ENCODE measurements at places on chromosomes 4 and X.

GRCh38 chr4:140052050-140052449, 101.9 kb downstream of the MAML3 start:
- DNase-seq, result no peak

DNA sequence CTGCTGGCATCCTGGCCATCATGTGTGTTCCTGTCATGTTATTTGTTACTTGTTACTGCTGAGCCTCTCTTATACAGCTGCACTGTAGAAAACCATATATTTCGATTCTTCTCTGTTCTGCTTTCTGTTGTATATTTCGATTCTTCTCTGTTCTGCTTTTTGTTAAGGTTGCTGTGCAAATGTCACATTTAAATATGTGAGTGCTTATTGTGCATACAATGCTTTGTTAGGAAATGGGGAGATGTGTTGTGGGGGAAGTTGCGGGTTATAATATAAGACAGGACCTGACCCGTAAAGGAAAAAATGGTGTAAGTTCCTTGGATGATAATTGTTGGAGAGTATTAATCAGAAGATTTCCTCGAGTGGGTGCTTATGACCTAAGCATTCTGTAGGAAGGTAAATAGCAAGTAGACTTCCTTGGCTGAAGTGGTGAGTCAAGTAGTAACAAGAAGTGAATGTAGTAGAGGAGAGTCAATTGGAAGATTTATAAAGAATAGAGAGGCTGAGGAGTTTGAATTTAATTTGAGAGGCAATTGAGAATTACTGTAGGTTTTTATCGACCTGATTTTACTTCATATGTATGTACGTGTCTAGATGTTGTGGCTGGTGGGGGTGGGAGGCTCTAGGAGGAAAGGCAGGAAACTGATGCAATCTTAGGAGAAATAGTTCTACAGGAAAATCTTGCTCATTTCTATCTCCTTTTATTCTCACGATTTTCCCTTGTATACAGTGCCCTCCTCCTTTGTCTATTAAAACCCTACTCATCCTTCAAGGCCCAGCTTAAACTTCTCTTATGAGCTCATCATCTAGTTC, 8.5 kb downstream of the OGT start:
- no peak for DNase-seq

DNA sequence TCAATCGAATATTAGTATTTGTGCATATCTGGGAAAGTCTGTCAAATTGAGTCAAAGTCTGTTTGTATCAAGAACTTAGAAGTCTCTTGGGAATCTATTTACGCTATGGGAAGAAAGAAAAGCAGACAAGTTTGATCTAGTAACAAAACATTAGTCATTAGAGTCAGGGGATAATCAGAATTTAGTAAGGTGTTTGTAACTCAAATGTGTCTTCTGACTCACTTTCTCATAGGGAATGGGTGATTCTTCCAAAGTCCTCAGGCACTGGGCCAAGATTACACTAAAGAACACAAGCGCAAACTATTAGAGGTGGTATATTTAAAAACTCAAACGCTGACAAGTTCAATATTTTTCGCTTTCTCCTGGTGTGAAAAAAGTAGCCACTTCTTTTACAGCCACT, 926.5 kb downstream of the PDHA2 start:
- no peak for DNase-seq

DNA sequence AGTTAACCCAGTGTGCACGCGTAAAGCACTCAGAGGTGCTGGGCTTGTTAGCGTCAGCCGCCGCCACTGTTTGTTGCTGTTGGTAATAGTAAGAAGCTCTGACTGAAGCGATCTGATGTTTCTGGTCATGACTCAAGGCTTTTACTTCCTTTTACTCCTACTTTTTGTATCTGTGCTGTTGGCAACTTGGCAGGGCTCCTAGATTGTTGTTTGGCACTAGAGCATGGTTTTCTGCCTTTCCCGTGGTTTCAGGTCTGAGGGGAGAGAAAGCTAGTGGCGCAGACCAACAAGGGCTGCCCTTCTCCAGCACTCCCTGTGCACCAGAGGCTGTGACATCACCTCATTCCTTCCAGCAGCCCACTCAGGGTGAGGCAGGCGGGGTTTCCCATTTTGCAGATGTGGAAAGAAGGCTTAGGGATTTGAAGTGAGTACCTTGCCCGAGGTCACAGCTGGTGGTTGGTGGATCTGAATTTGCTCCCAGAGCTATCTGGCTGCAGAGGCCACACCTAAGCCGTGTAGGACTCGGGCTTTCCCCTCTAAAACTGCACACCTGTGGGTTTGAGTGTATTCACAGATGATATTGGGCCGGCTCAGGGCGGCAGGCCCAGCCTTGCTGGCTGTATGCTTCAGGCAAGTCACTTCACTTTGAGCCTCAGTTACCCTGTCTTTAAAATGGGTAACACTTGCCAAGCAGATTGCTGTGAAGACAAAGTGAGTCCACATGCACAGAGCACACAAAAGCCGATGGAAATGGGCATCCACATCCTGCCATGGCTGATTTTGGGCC, 51.2 kb upstream of the TADA2B start:
- no peak for DNase-seq

- DNase-seq, result no peak
Measured at GRCh38 chrX:15678339-15678738, 13.7 kb upstream of the CLTRN start.

DNA sequence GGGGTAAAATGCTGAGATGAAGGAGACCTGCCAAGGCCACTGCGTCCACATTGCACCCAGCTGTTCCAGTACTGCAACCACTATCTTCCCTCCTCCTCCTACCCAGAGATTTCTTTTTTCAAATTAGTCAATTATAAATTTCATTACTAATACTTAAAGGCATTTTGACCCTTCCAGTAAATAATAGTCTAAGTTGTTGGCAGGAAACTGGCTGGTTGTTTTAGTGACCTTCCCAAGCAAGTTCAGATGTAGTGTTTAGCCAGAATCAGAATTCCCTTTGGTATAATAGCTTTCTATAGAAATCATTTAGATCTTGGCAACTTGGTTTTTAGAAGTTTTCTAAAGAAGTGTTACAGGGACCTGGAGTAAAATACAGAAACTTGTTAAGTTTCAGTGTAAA, 66.0 kb downstream of the AASDH start:
- no peak for DNase-seq

GRCh38 chr4:168917138-168917779, 92.8 kb downstream of the CBR4 start:
- DNase-seq, result peak; percentile 35

GRCh38 chrX:140799216-140799615, 89.7 kb downstream of the LINC00632 start:
- no peak for DNase-seq

DNA sequence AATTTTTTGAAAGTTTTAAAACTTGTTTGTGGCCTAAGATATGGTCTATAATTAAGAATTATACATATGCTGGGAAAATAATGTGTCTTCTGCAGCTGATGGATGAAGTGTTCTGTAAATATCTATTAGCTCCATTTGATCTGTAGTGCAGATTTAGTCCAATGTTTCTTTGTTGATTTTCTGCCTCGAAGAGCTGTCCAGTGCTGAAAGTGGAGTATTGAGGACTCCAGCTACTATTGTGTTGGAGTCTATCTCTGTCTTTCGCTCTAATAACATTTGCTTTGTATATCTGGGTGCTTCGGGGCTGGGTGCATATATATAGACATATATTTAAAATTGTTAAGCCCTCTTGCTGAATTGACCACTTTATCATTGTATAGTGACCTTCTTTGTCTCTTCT, 2127.3 kb downstream of the PCDH7 start:
- DNase-seq, result no peak

DNA sequence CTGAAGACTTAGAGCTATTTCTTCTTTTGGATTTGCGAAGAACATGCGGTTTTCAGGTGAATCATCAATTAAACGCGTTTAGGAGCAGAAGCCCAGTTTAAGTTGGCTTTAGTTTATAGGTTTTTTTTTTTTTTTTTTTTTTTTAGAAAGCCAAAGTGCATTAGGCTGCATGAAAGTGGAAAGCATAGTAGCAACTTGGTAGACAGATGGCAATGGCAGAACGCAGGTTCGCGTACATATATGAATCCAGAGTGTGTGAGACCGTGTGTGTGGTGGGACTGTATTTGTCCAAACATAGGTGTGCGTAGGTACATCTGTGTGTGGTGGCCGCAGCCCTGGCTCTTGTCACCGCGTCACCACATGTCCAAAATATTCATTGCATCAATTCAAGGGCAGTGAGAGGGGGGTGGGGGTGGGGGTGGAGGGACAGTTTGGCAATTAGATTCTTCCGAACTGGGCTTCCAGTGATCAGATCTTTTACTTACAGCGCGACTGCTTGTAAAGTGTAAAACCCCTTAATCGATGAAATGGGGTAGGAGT, 901 bp downstream of the JADE1 start:
- DNase-seq, result peak; percentile 53

- DNase-seq, result no peak
Measured at GRCh38 chrX:52363247-52363883, 5.5 kb upstream of the XAGE2 start.

GRCh38 chr4:79288185-79288584, 37.7 kb downstream of the NAA11 start:
- DNase-seq, result no peak

GRCh38 chr4:129264008-129264657, 168.2 kb downstream of the C4orf33 start:
- no peak for DNase-seq

DNA sequence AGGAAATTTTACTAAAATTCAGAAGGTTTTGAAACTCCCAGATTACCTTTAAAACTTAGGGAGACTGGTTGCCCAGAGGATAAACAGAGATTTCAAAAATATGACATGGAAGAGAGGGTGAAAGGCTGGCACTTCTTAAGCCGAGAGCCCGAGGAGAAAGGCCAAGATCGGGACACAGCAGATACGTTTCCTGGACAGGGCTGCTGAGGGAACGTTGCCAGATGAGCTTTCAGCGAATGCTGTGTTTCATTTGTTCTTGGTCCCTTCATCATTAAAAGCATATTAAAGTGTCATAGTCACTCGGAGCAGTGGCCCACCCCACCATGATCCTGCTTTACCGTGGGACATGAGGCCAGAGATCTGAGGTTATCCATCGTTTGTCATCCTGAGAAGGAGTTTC, 37.9 kb upstream of the STOX2 start:
- no peak for DNase-seq

- DNase-seq, result no peak
Measured at GRCh38 chr4:37727635-37728034, 41.5 kb upstream of the RELL1 start.

- DNase-seq, result no peak
Measured at GRCh38 chrX:1500701-1501624, 36.0 kb downstream of the P2RY8 start.

DNA sequence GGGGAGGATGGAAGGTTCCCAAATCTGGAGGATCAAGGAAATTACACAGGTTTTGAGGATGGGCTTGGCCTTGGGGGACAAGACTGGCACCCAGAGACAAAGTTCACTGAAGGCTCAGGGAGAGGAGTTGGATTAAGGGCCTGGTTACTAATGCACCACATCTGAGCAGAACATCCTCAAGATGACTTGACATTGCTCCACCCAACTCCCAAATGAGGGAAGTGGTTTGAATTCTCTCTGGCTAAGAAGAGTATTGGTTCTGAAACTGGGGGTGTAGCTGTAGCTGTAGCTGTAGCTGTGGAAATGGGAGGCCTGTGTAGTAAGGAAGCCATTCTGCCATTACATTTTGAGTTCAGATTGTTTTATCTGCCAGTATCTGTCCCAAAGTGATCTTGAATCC, 129.4 kb downstream of the RASL11B start:
- DNase-seq, result no peak

GRCh38 chr4:168451331-168451730, 29.0 kb downstream of the DDX60L start:
- DNase-seq, result no peak

DNA sequence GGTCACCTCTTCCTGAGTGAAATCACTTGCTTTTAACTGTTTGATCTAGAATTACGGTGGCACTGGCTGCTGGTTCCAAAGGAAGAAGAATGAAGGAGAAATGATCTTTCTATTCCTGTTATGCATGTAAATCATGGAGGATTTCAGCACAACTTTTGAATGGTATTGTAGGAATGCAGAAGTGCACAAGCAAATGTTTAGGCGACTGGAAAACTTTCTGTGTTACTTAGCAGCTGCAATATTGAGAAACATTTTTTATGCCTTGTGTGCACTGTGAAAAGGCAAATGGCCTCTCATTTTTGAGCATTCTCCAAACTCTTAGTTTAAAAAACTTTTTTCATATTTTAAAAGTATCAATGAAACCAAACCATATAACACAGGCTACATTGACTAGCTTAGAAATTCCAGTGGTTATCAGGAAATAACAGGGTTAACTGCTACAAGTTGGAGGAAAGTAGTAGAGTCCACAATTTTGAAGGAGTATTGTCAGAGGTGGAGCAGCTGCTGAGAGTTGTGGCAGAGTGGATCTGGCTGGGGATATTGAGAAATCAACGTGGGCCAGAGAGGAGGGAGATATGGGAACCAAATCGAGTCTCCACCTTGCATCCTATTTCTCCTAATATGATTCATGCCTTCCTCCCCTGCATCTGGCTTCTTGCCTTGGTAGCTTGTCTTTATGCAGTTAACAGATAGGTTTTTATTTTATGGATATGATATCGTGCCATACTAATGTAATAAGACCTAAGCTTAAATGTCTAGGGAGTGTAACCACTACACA, 32.0 kb upstream of the FHL1 start:
- DNase-seq, result no peak

- DNase-seq, result no peak
Measured at GRCh38 chr4:107472265-107472948, 247.6 kb downstream of the PAPSS1 start.

GRCh38 chr4:100849319-100849718, 331.5 kb upstream of the EMCN start:
- DNase-seq, result no peak

DNA sequence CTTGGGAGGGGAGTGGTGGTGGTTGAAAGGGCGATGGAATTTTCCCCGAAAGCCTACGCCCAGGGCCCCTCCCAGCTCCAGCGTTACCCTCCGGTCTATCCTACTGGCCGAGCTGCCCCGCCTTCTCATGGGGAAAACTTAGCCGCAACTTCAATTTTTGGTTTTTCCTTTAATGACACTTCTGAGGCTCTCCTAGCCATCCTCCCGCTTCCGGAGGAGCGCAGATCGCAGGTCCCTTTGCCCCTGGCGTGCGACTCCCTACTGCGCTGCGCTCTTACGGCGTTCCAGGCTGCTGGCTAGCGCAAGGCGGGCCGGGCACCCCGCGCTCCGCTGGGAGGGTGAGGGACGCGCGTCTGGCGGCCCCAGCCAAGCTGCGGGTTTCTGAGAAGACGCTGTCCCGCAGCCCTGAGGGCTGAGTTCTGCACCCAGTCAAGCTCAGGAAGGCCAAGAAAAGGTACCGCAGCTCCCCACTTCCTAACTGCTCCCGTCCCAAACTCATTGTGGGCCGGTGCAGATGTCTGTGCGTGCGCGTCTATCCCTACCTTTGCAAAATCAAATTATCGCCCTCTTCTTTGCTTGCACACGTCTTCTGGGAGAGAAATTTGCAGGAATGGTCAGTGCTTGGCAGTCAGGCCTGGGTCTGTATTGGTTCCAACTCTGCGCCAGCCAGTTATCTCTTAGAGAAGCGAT, 533 bp downstream of the IL15 start:
- peak; percentile 14 for DNase-seq

GRCh38 chrX:98299785-98300184, 1416.1 kb downstream of the RPA4 start:
- DNase-seq, result no peak

DNA sequence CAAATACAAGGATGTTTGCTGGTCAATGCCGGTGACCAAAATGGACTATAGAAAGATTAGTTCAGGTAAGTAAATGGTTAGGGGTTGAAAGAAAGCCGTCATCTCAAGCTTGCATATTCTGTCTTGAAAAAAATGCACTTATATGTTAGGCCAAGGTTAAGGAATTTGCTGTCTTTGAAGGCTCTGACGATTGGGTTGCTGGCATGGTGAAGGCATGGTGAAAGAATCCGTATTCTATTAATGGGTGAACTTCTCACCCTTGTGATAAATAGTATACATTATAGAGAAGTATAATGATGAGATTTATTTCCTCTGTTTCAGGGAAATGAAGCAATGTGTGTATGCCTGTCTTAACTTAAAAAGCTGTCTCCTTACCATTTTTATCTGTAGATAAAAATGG, 132.6 kb downstream of the ADGRL3 start:
- no peak for DNase-seq
